Activated T-cell treated with anti-CD3 and anti-CD28 coated beads, Interleukin-2, amount 50 U/mL, for 72 hours (primary cell): ENCODE measurements at places on chromosomes 3 and 15.
A peak's percentile ranks its signal among the peaks of the same experiment; 100 is the strongest.

- peak; percentile 75 for DNase-seq
These were observed 274.2 kb downstream of the FOXP1 start for GRCh38 chr3:71309342-71309741.

- no peak for DNase-seq
These were observed 57.2 kb downstream of the SEC22A start for GRCh38 chr3:123258811-123259420.

DNA sequence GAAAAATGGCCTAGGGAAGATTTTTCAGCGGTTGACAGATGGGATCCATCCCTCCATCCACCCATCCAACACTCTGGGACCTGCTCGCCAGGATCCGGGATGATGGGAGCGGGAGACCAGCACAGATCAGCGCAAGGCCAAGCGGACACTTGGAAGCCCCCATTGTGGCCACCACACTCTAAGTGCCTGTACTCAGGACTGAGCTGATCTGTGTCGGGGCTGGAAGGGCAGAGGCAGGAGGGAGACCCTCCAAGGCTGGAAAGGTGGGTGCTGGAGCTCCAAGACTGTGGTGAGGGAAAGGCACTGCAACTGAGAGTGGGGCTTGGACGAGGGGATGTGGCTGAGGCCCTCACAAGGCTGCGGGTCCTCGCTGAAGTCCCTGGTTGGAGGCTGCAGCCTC is 91.8 kb upstream of the TRPM1 start:
- no peak for DNase-seq

GRCh38 chr15:74134387-74135027 is 4.1 kb downstream of the ISLR2 start:
- DNase-seq: peak; percentile 54

- DNase-seq: no peak
These were observed 1053.5 kb downstream of the SI start for GRCh38 chr3:164024786-164025185.

GRCh38 chr3:52091586-52092270 is 35.4 kb upstream of the DUSP7 start:
- DNase-seq: no peak

DNA sequence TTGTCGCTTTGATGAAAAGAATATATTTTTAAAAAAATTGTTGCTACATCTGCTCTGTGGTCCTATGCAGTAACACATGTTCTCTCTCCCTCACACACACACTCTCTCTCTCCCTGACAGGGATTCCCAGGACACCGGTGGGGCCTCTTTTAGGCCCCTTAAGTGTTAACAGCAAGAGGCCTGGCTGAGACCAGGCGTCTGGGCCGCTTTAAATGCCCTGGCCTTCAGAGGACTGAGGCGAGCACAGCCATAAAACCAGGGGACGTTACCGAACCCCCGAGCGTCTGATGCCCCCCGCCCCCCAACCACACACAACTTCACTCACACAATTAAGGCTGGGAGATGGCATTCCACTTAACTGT is 1.7 kb downstream of the BNC1 start:
- DNase-seq: no peak

- no peak for DNase-seq
These were observed 11.3 kb upstream of the KIF23 start for GRCh38 chr15:69402816-69403215.

- DNase-seq: no peak
These were observed 449.2 kb upstream of the CFAP20DC start for GRCh38 chr3:59499000-59499399.

- no peak for DNase-seq
These were observed 3.8 kb downstream of the TP53BP1 start for GRCh38 chr15:43489191-43489590.

GRCh38 chr3:189233225-189233858 is 61.6 kb downstream of the TPRG1 start:
- peak; percentile 7 for DNase-seq
